Left lobe of liver (tissue), 2 donors: ENCODE measurements at places on chromosomes 2 and 18. TPM values are rescaled to one million over a fixed set of nuclear protein-coding genes. Genes with fewer than 3 reads are reported as not detected.

C1GALT1C1L gene
- not detected for total RNA-seq

MOCOS gene
- 27.4 TPM for total RNA-seq

TMEM37 gene
- total RNA-seq: 85.7 TPM

SULT6B1 gene
- total RNA-seq: not detected

DPYSL5 gene
- not detected for total RNA-seq

PARD3B gene
- 9.3 TPM for total RNA-seq

CPLX4 gene
- total RNA-seq: not detected

STRN gene
- 7.0 TPM for total RNA-seq

ACYP2 gene
- 20.4 TPM for total RNA-seq

GREB1L gene
- 4.3 TPM for total RNA-seq

MYO1B gene
- total RNA-seq: 195 TPM

CYBRD1 gene
- 12.5 TPM for total RNA-seq

PPP4R3B gene
- total RNA-seq: 38.7 TPM

CXCR1 gene
- total RNA-seq: 0.30 TPM
